ENCODE measurements at places on chromosomes 5 and 9.

DNA sequence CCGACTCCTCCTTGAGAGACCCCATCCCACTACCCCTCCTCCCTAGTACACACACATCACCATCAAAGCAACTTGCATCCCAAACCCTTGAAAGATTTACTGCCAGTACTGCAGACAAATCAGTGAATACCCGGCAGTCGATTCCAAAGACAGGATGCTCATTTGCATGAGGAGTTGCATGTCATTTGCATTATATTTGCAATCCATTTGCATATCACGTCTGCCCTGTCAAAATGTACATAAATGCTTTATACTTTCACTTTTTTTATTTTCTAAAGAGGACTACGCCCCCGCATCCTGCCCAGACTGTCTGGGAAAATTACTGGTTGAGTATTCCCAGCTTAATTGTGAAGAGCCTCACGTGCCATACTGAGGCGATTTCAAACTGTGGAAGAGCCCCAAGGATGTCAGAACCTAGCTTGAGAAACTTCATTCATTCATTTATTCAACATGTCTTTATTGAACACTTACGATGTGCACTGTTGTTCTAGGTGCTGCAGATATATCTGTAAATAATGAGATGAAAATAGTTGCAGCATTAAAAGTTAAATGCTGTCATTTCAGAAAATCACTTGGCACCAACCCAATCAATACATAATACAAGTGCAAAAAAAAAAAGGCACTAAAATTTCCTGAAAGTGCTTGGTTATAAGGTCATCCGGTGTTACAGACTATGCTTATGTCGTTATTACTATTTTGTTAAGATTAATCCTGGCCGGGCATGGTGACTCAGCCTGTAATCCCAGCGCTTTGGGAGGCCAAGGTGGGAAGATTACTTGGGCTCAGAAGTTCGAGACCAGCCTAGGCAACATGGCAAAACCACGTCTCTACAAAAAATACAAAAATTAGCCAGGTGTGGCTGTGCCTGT, 17.2 kb upstream of the SIL1 start:
- no peak for DNase-seq

DNA sequence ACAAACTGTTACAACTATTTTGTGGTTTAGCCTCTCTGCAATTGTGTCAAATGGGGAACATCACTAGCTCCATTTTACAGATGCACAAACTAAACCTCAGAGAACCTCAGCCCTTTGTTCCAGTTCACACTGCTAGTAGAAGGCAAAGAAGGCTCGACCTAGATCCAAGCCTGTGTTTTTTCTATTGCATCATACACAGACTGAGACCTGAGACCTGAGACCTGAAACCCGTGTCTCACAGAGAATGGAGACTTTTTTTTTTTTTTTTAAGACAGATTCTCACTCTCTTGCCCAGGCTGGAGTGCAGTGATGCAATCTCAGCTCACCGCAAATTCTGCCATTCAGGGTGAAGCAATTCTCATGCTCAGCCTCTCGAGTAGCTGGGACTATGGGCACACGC, 120.8 kb downstream of the GALNT10 start:
- DNase-seq: no peak

DNA sequence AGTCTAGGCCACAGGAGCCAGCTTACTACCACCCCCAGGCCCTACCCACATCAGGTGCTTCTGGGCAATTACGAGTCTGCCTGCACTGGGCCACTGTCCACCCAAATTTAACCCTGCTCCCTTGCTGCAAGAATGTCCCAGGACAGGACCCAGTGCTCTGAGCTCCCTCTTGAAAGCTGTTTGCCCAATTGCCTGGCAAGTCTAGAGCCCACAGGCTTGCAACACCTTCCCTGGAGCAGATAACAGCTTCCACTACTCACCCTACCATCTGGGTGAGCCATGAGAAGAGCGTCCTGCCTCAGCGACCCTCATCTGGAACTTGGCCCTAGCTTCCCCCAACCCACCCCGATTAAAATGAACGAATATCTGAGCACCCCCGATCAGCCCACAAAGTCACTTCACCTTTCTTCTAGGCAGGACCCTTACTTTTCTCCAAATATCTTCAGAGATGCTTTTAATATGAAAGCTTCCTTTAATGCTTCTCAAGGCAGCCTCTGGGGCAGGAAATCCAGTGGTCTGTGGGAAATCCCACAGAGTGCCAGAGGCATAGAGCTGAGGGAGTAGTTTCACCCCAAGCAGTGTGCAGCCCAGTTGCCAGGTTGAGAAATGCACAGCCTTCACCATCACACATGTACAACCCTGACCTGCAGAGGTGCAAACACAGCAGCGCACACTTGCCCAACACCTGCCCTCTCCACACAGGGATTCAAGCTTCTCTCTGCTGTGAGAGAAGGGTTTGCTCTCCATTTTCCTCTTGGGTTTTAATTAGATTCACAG, 10.6 kb downstream of the ACSL6 start:
- no peak for DNase-seq

DNA sequence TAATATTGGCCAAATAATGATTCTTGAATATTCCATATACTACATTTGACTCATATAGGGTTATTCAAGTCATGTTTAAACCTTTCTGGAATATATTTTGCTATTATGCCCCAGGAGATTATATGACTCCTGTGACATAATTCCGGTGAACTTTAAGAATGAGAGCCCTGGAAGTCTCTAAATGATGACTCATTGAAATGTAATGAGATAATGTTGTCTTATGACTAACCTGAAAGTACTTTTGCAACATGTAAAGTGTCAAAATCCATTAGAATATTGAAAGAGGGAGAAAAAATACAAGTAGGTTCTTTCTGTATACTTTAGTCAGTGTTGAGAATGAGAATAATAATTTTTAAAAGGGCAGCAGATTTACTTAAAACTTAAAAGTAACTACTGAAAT, 830.4 kb downstream of the MAT2B start:
- no peak for DNase-seq

- no peak for DNase-seq
Observed at GRCh38 chr5:68798877-68799843, 294.7 kb upstream of the SLC30A5 start.

DNA sequence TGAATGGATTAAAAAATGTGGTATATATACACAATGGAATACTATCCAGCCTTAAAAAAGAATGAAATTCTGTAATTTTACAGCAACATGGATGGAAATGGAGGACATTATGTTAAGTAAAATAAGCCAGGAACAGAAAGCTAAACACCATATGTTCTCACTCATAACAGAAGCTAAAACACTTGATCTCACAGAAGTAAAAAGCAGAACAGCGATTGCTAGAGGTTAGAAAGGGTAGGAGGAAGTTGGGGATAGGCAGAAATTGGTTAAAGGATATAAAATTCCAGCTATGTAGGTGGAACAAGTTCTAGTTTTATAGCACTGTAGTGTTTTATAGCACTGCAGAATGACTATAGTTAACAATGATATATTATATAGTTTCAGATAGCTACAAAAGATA, 15.8 kb downstream of the MARCHF3 start:
- no peak for DNase-seq

- DNase-seq: no peak
Observed at GRCh38 chr5:135012951-135013391, 21.1 kb downstream of the PITX1 start.

DNA sequence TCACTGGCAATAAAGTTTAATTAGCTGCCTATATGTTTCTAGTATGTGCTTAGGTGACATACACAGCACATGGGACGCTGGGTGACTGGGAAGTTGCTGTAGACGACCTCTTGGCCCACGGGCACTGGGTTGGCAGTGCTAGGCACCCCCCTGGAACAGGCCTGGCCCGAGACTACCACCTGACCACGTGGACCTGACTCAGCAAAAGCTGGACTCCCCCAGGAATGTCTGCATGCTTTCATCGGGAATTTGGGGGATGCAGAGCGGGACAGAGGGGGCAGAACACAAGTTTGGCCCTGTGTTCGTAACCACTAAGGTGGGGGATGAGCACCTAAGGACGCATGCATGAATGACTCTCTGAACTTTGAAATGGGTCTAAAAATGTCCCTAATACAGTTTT, 16.6 kb upstream of the INPP5E start:
- no peak for DNase-seq

- no peak for DNase-seq
Observed at GRCh38 chr9:115691693-115692092, 461.9 kb upstream of the PAPPA start.

DNA sequence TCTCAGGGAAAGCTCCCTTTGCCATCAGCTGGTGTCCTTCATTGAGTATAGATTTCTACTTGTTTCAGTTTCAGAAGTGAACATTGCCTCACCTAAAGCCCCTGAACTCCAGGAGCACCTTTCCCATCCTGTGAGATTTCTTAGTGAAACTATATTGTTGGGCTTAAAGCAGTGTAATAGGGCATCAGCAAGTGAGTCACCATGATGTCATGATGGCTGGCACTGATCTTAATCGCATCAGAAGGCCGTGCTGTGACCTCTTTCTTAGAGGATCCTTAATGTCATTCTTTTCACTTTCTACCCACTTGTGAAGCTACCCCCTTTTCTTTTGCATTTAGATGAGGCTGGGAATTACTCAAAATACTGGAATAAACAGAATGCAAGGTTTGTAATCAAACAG, 401.3 kb downstream of the MTRR start:
- no peak for DNase-seq

GRCh38 chr9:123997665-123998277, 13.8 kb upstream of the LHX2 start:
- DNase-seq: no peak

DNA sequence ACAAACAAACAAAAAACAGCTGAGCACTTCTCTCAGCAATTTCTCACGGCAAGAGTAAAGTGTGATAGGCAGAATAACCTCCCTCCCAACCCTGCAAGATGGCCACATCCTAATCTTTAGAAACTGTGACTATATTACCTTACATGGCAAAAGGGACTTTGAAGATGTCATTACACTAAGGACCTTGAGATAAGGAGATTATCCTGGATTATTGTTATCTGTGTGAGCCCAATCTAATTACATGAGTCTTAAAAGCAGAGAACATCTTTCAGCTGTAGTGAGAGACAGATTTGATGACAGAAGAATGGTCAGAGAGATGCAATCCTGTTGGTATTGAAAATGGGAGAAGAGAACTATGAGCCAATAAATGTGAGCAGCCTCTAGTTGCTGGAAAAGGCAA, 347.9 kb downstream of the CDH9 start:
- no peak for DNase-seq

DNA sequence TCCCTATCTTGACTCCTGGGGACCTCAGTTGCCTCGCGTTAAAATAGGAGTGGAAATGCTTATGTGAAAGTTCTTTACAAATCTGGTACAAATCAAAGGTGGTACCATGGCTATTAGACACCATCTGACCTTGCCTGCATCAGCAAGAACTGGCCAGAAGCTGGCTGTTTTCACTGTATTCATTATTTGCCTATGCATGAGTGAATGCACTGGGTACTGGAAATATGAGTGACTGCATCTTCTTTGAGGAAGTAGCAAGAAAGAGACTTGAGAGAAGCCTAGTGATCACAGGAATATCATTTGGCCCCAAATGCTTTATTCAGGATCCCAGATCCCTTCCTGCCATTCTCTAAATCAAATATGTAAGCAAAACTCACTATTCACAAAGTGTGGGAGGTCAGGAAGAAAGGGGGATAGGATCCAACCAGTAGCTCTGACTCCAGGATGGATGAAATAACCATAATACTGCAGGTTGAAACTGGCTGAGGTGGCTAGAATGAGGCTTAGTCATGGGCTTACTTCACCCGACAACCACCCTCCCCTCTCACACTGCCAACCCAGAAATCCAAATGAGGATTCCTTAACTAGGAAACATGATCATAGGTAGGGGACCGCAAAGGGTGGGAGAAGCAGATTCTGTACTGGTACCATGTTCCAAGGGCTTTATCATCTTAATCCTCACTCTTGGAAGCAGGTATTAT, 56.7 kb downstream of the FAM114A2 start:
- no peak for DNase-seq

GRCh38 chr5:140340605-140341121, 5.7 kb downstream of the HBEGF start:
- no peak for DNase-seq

DNA sequence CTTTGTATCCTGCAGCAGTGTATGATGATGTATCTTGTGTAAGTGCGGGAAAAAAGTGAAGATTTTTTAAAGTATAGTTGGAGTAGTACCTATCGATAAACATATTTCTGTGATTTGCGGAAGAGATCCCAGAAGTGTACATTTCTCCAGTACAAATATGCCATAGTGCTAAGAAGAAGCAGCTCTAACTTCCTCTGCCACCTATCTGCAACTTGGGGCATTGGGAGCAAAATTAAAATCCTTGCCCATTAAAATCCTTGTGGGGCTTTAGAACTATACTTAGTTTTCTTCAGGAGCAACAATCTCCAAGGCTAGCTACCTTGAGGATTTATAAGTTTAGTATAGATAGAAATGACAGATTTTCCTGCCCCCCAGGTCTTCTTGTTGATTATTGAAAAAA, 123.7 kb downstream of the VCAN start:
- DNase-seq: no peak

DNA sequence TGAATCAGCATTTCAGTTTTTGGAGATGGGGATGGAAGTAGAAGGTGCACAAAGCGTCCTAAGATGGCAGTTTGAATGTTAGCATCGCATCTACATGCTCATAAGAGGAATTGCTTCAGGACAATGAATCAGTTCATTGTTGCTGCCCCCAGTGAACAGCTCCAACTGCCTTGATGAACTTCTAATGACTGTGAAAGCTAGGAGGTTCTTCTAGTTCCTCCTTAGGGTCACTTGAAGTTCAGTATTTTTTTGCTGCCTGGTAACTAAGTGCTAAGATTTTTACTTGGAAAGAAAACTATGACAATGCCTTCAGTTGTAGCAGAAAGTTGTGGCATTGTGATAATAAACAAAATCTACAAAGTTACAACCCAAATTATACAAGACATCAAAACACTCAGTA, 271.6 kb downstream of the RAB3C start:
- no peak for DNase-seq

DNA sequence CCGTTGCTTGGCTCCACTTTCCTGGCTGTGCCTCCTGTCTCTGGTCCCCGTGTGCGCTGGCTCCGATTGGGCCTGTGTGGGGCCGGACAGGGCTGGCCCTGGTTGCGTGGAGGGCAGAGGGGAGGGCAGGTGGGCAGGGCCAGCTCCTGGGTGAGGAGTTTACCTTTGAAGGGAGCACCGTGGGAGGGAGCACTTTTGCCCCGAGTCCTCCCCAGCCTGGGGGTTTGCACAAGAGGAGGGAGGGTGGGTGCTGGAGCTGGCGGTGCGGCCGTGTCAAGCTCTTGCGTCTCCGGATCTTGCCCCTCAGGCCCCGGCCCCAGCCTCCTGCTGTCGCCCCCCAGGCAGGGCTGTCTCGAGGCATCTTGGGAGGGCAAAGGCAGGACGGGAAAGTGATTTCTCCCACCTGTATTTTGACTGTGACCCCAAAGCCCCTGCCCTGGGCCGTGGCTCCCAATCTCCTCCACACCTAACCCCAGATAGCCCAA, 48.3 kb upstream of the EXOC3 start:
- DNase-seq: no peak

All from stimulated activated CD4-positive, alpha-beta T cell treated with anti-CD3 and anti-CD28 coated beads, Interleukin-2, amount 100 ng/mL, for 48 hours (primary cell).